ENCODE measurements at places on chromosomes 1 and 21.

- DNase-seq: no peak
These were observed 23.9 kb upstream of the TMEM52 start for GRCh38 chr1:1942753-1943656.

DNA sequence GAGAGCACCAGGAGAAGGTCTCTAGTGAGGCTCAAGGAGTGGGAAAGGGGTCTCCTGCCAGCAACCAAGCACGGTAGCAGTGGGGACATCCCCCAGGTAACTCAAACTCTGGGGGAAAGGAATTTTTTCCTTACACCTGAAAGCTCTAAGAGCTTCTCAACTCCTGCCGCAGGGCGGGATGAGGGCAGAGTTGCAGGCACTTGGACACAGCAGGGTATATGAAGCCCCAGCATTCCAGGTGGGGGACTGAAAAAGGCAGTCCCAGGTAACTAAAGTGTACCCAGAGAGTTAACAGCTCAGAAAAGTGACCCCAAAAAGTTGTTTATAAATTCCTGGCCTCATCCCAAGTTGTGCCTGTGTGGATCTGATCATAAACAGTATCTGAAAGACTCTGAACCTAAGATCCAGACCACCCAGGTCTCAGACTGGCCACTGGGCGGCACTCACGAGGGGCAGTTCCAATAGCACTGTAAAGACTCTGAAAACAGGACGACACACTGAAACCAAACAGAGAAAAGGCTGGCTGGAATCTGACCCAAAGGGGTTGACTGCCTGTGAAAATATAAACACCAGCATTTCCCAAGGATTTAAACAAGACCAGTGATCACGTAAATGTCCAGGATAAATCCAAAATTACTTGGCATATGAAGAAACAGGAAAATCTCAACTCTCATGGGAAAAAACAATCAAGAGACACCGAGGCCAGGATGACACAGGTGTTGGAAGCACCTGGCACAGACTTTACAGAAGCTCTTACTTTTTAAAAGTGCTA lies 47.5 kb downstream of the HSF2BP start:
- DNase-seq: no peak

DNA sequence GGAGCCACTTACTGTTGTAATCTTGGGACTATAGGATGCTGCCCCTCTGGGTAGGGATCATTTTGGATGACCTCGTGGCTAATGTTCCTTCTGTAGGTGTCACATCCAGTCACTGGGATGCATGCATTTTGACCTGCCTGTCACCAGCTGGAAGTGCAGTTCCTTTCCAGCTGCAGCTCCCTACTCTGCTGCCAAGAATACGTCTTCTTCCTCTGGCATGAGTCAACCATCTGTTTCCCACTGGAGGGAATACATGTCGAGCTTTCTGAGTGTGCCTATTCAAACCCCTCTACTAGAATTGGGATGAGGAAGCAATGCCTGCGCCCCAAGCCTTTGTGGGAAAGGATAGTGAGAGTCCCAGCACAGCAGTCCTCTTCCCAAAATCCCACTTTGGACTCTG lies 415.5 kb upstream of the ADAMTS5 start:
- DNase-seq: no peak

- no peak for DNase-seq
These were observed 2.6 kb upstream of the FMOD start for GRCh38 chr1:203353486-203353885.

GRCh38 chr1:241485554-241485992 lies 34.0 kb downstream of the FH start:
- no peak for DNase-seq

- no peak for DNase-seq
These were observed 114.0 kb downstream of the CD247 start for GRCh38 chr1:167404161-167404888.

DNA sequence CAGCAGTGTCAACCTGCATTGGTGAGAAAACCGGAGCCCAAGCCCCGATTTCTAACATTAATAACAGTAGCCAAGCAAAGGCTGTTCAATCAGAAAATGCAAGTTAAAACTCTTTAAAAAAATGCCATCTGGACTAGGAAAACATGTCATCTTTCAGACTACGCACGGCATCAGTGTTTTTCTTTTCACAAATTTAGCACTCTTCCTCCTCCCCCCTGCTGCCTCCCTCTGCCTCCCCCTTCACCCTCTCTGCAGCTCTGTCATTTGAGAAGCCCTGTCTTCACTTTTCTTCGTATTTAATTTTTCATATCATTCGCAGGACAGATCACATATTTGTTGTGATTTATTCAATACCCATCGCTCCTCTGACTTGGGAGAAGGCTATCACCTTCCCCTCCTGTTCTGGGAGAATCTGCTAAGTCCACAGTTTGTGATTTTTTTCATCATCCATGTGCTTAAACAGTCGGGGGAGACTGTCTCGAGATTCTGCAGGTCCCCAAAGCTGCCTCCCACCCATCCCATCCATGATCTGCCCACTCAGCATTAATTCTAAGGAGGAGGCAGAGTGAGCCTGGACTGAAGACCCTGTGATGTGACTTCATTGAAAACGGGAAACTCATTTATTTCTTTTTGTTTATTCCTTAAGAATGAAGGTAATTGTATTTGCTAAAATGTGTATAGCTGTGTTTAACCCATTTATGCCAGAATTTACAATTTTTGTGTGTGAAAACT lies 84.8 kb downstream of the PROX1 start:
- no peak for DNase-seq

DNA sequence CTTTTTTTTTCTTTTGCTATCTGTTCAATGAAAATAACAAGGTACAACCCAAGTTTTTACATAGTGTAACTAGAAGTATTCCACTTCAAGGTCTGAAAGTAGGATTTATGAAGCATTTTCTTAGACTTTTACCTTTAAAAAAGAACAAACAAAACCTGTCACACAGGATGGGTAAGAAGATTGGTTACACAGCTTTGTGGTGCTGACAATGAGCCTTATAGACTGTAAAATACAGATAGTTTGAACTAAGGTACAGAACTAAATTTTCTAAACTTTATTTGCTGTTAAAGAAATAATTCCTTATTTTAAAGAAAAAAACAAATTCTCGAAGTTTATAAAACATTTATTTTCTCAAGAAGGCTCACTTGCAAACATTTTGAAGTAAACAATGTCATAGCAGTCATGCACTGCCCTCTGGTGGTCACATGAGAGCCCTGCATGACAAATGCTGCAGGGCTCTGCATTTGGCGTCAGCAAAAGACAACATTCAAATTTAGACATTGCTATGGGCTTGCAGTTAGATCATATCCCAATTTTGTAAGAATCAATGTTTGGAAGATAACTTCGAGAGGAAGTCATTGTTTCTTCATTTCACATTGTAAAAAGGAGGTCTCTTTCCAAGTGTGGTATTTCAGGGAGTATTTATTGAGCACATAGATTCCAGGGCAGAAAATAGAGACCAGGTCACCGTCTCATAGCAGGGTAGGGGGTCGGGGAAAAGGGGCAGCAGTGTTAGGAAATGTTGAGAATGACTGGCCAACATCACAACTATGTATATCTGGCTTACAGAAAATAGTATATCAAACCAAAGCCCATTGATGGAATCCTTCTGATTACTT lies 115.3 kb upstream of the FMN2 start:
- DNase-seq: peak; percentile 37

DNA sequence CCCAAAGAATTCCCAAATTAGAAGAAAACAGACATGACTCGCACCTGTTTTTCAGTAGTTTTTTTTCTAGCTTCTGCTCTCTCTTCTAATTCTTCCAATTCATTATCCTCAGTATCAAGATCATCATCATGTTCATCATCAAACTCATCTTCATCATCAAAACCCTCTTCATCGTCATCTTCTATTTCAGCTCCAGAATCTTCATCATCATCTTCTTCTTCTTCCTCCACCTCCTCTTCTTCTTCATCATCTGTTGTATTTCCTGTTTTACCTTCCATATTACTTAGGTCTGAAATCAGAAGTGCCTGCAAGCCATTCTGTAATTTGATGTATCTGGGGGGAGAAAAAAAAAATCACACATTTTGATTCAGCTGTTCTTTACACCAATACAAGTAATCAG lies 38.3 kb downstream of the NRDC start:
- DNase-seq: no peak

GRCh38 chr1:235074523-235075047 lies 54.1 kb downstream of the TOMM20 start:
- no peak for DNase-seq

DNA sequence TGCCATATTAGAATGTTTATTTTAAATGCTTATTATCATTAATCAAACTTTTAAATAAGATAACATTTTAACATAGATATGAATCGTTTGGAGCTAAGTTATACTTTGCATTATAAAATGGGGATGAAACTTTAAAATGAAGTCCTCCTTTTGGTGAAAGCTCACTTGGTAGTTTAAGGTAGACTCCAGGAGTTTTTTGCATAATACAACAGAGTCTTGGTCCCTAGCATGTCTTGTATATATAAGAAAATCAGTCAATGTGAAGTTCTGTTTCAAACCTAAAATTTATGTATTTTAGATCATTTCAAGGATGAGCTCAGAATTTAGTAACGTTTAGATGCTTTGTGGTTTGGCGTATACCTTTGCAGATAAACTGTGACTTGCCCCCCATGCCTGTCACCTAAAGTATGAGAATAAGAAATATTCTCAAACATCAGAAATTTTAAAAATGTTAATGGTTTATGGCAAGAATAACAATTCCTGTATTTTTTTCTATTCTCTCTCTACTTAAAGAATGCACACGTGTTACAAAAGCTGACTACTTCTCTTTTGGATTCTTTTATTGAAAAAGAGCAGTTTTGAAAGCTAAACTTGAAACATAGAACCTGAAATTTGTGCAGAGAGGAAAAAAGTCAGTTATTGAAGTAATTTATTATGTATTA lies 3.8 kb downstream of the NFIA start:
- no peak for DNase-seq

DNA sequence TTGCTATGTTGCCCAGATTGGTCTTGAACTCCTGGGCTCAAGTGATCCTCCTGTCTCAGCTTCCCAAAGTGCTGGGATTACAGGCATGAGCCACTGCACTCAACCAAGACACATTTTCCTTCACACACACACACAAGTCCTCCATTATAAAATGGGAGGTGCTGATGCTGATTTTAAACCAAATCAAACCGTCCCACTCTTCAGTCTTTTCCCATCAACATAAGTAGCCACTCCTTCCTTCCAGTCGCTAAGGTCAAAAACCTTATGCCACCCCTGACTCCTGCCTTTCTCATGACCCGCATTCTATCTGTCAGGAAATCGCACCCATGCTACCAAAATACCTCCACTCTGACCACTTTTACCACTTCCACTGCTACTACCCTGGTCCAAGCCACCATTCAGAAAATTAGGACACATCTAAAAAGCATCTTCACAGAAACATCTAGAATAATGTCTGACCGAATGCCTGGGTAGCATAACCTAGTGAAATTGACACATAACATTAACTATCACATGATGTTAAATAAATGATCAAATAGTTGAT lies 28.0 kb upstream of the IFNGR2 start:
- no peak for DNase-seq

DNA sequence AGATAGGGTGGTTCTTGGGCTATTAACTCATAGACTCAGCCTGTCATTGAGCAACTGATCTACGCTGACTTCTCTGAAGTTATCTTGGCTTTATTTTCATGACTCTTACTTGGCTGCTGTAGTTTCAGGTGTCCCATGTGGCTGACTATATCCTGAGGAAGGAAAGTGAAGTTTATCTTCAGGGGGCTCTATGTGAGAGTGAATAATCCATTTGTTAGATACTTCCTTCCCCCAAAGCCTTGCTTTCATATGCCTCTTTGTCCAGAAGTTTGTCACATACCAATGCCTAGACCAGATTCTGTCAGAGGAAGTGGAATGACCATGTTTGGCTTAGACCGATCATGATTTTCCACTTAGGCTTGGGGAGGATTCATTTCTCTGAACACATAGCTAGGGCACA lies 27.9 kb upstream of the C1orf87 start:
- no peak for DNase-seq

Data from activated CD4-positive, alpha-beta T cell treated with anti-CD3 and anti-CD28 coated beads for 24 hours (primary cell).